ENCODE measurements at places on chromosomes 5 and 9.
A peak's percentile ranks its signal among the peaks of the same experiment; 100 is the strongest.

GRCh38 chr9:23571414-23572104 lies 254.5 kb downstream of the ELAVL2 start:
- no peak overlapping the region for H3K27ac ChIP-seq
- H3K36me3 ChIP-seq = no peaks in the 10 kb centered on the region
- H3K27me3 ChIP-seq = no peaks in the 10 kb centered on the region
- DNase-seq = no peak

GRCh38 chr5:149072376-149072775 lies 9.5 kb upstream of the SH3TC2 start:
- H3K36me3 ChIP-seq = no peaks in the 10 kb centered on the region
- DNase-seq = no peak
- H3K4me3 ChIP-seq = no peak overlapping the region
- H3K27ac ChIP-seq = no peak overlapping the region
- H3K4me1 ChIP-seq = no peaks in the 10 kb centered on the region

DNA sequence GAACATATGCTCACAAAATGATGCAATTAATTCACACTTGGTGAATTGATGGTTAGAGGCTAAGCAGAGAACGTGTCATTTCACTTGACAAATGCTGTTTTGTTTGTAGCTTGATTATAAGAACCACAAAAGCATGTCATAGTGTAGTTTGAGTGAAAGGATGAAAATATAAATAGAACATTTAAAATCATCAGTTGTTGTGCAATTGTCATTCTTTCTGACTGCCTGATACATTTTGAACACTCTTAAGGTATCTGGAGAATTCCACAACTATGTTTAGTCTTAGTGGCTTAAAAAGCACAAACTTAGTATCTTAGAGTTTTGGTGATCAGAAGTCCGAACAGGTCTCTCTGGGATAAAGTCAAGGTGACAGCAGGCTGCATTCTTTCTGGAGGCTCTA lies 129.4 kb downstream of the BASP1 start:
- H3K4me1 ChIP-seq = peaks cover 16% of the 10 kb centered on the region
- H3K27me3 ChIP-seq = no peaks in the 10 kb centered on the region
- DNase-seq = no peak
- no peaks in the 10 kb centered on the region for H3K36me3 ChIP-seq

DNA sequence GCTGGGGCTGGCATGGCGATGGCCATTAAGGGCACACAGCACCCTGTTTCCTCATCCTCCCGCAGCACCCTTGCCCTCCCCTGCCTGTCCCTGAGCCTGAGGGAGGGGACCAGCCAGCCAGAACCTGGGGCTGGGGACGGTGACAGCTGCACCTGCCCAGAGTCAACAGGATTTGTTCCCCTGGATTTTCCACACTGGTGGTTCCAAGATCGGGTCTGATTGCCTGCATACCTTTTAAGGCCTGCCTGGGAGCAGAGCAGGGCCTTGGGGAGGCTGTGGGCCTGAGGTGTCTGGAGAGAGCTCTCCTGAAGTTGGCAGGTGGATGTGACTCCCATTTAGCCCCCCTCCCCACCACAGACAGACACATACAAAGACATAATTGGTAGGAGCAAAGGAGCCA lies 61.0 kb upstream of the C5orf58 start:
- no peak overlapping the region for H3K27ac ChIP-seq
- no peaks in the 10 kb centered on the region for H3K4me1 ChIP-seq
- H3K4me3 ChIP-seq = no peak overlapping the region
- no peaks in the 10 kb centered on the region for H3K27me3 ChIP-seq

- H3K36me3 ChIP-seq = no peaks in the 10 kb centered on the region
- H3K27ac ChIP-seq = no peak overlapping the region
- no peaks in the 10 kb centered on the region for H3K27me3 ChIP-seq
- no peak for DNase-seq
- H3K4me3 ChIP-seq = no peak overlapping the region
- peaks cover 1% of the 10 kb centered on the region for H3K4me1 ChIP-seq
These were observed 36.2 kb downstream of the NFIB start for GRCh38 chr9:14277761-14278160.

DNA sequence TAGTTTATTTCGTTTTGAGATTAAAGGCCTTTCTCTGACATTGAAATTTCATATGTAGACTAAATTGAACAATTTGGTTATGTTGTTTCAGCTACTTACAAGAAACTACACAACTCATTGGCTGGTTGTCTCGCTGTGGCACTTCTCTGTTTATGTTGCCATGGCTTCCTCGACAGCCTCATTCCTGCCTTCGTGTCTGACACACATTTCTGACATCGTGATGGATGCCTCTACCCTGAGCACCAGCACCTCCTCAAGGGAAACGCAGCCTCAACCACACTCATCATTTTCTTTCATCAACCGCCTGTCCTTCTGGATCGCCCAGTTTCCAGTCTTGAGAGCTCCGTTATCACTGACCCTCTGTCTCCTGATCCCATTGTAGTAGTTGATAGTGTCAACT lies 562.8 kb downstream of the PDE4D start:
- no peaks in the 10 kb centered on the region for H3K27me3 ChIP-seq
- no peaks in the 10 kb centered on the region for H3K4me1 ChIP-seq

GRCh38 chr5:97452646-97453045 lies 269.6 kb upstream of the RIOK2 start:
- no peaks in the 10 kb centered on the region for H3K4me1 ChIP-seq
- H3K36me3 ChIP-seq = no peaks in the 10 kb centered on the region
- H3K4me3 ChIP-seq = no peak overlapping the region
- H3K27me3 ChIP-seq = no peaks in the 10 kb centered on the region

GRCh38 chr9:4298255-4299004 lies 1.4 kb downstream of the GLIS3 start:
- no peaks in the 10 kb centered on the region for H3K36me3 ChIP-seq
- peak overlapping the region; percentile 66 for H3K4me3 ChIP-seq
- DNase-seq = peak; percentile 49
- H3K4me1 ChIP-seq = peaks cover 10% of the 10 kb centered on the region
- no peaks in the 10 kb centered on the region for H3K27me3 ChIP-seq

GRCh38 chr5:2895196-2895595 lies 143.7 kb upstream of the IRX2 start:
- no peaks in the 10 kb centered on the region for H3K36me3 ChIP-seq
- no peak overlapping the region for H3K27ac ChIP-seq
- no peaks in the 10 kb centered on the region for H3K4me1 ChIP-seq
- no peak overlapping the region for H3K4me3 ChIP-seq

DNA sequence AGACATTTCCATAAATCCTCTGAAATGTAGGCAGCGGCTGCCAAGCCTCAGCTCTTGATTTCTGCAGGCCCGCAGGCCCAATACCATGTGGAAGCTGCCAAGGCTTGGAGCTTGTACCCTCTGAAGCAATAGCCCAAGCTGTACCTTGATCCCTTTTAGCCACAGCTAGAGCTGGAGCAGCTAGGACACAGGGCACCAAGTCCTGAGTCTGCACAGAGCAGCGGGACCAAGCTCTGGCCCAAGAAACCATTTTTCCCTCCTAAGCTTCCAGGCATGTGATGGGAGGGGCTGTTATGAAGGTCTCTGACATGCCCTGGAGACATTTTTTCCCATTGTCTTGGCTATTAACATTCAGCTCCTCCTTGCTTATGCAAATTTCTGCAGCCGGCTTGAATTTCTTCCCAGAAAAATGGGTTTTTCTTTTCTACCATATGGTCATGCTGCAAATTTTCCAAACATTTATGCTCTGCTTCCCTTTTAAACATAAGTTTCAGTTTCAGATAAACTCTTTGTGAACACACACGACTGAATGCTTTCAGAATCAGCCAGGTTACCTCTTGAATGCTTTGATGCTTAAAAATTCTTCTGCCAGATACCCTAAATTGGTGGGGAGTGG lies 14.4 kb upstream of the ZFR start:
- no peak overlapping the region for H3K27ac ChIP-seq
- no peaks in the 10 kb centered on the region for H3K36me3 ChIP-seq
- H3K4me1 ChIP-seq = peaks cover 4% of the 10 kb centered on the region
- DNase-seq = no peak

GRCh38 chr5:67209141-67209771 lies 12.7 kb upstream of the CD180 start:
- no peak overlapping the region for H3K27ac ChIP-seq
- DNase-seq = peak; percentile 80
- no peaks in the 10 kb centered on the region for H3K27me3 ChIP-seq
- no peak overlapping the region for H3K4me3 ChIP-seq
- no peaks in the 10 kb centered on the region for H3K36me3 ChIP-seq

- H3K36me3 ChIP-seq = no peaks in the 10 kb centered on the region
- H3K4me3 ChIP-seq = no peak overlapping the region
- no peaks in the 10 kb centered on the region for H3K4me1 ChIP-seq
- H3K27ac ChIP-seq = no peak overlapping the region
- DNase-seq = no peak
- H3K27me3 ChIP-seq = no peaks in the 10 kb centered on the region
These were observed 55.9 kb upstream of the RNU6ATAC start for GRCh38 chr9:134220311-134220710.

GRCh38 chr5:54007827-54008777 lies 302.3 kb downstream of the ARL15 start:
- H3K4me3 ChIP-seq = no peak overlapping the region
- peaks cover 23% of the 10 kb centered on the region for H3K4me1 ChIP-seq
- H3K36me3 ChIP-seq = no peaks in the 10 kb centered on the region
- H3K27ac ChIP-seq = peak overlapping the region; percentile 66

- H3K4me3 ChIP-seq = no peak overlapping the region
- no peak overlapping the region for H3K27ac ChIP-seq
- H3K27me3 ChIP-seq = no peaks in the 10 kb centered on the region
- 0 out of 2 replicates have a peak, but pooled peaks cover 5% of the 10 kb centered on the region for H3K4me1 ChIP-seq
- DNase-seq = peak; percentile 77
These were observed 53.1 kb upstream of the DAB2IP start for GRCh38 chr9:121598167-121598964.

- no peaks in the 10 kb centered on the region for H3K27me3 ChIP-seq
- peaks cover 4% of the 10 kb centered on the region for H3K36me3 ChIP-seq
- no peak for DNase-seq
- no peak overlapping the region for H3K27ac ChIP-seq
These were observed 143.4 kb downstream of the MYO10 start for GRCh38 chr5:16792598-16793275.

DNA sequence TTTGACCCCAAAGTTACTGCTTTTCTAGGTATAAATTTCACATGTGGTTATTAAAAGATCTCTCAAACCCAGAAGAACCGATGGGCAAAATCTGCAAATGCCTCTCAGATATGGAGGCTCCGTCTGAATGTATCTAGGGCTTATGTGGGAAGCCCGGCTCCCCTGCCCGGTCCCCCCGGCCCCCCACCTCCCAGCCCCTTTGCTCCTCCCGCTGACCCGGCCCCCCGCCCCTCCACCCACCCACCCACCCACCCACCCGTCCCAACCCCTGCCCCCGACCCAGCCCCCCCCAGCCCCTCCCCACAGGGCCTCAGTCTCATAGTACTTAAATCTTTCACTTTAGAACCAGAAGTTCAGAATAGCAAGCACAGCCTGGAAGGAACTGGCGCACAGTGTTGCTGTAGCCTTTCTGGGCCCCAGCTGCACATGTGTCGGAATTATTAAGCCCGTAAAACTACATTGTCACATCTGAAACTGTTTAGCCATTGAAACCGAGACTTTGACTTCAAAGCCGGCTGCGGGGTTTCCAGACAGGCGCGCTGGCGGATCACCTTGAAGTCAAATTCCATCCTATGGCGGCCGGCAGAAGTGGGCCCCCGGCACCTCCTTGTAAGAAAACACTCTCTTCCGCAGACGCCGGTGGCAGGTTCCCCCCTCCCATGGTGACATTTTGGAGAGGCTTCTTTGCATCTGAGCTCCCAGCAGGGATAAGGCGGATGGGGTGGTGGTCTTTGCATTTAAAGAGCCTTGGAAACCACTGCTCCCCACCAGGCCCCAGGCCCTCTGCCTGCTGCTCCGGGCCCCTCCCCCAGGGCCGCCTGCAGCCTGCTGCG lies 12.8 kb downstream of the NKD2 start:
- peak; percentile 30 for DNase-seq
- no peaks in the 10 kb centered on the region for H3K27me3 ChIP-seq
- H3K4me3 ChIP-seq = no peak overlapping the region
- no peak overlapping the region for H3K27ac ChIP-seq
- H3K36me3 ChIP-seq = no peaks in the 10 kb centered on the region
- H3K4me1 ChIP-seq = 0 out of 2 replicates have a peak, but pooled peaks cover 3% of the 10 kb centered on the region

GRCh38 chr5:101561018-101561417 lies 657.9 kb upstream of the ST8SIA4 start:
- no peaks in the 10 kb centered on the region for H3K36me3 ChIP-seq
- DNase-seq = no peak
- H3K27me3 ChIP-seq = no peaks in the 10 kb centered on the region
- no peak overlapping the region for H3K27ac ChIP-seq
- H3K4me3 ChIP-seq = no peak overlapping the region
- no peaks in the 10 kb centered on the region for H3K4me1 ChIP-seq

DNA sequence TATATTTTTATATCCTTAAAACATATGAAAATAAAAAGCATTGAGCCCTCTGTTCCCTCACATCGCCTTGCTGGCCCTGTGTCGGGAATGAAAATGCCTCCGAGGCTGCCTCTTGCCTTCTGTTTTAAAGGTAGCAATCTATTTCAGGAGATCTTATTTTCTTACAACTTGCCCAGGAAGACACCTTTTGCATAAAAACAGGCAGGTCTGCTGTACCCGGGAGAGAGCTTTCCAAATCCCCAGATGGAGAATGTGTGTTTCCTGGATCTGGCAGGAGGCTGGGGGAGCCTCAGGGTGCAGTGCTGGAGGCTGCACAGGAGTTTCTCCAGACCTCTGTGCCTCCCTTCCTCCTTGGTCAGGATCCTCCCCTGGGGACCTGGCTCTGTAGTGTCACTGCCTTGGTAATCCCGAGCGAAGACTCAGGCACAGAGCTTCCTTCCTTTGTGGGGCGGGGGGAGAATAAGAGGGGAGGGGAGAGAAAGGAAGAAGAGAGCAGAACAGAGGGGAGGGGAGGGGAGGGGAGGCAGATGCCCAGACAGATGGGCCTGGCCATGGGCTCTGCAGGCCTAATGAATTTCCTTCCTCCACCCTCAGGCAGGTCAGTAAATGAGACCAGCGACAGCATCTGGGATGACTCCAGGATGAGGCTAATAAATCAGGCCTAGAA lies 104.0 kb upstream of the BOD1 start:
- H3K27ac ChIP-seq = no peak overlapping the region
- peaks cover 8% of the 10 kb centered on the region for H3K4me1 ChIP-seq
- H3K4me3 ChIP-seq = no peak overlapping the region
- H3K36me3 ChIP-seq = no peaks in the 10 kb centered on the region

DNA sequence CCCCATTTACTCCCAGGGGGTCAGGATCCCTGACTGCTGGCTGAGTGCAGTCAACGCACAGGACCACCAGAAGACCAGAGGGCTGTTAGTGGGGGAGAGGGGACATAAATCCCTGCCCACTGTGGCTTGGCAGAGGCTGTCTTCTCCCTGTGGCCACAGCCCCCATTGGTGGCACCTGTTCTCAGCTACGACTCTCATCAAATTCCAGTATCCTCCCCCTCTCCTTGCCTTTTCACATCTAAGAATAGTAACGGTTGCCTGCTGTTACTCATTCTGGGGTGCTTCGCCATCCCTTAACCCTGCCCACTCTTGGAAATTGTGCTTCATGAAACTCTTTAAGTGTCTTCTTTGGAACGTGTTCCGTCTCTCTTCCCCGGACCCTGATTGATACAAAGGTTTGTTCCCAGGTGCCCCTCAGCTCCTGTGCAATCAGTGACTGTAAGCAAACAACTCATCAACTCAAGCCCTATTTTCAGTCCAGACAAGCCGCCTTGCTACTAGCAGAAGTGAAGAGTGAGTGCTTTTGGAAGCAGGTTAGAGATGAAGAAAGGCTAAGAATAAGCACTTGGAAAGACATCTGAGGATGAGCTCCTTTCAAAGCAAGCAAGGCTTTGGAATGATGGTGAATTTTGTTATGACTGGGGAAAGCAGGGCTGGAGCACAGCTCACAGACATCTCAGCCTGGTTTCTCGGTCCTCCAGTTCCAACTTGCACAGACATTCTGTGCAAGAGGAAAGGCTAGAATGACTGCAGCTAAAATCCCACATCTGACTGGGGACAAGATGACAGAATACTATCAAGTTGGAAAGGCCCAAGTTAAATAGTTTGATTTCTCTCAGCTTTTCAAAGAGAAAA lies 22.9 kb upstream of the DENND1A start:
- H3K36me3 ChIP-seq = no peaks in the 10 kb centered on the region
- peak; percentile 13 for DNase-seq
- H3K4me1 ChIP-seq = no peaks in the 10 kb centered on the region
- no peak overlapping the region for H3K27ac ChIP-seq
- H3K4me3 ChIP-seq = no peak overlapping the region
- H3K27me3 ChIP-seq = no peaks in the 10 kb centered on the region

Measured in Caco-2 (cell line).